Activated CD4-positive, alpha-beta memory T cell treated with anti-CD3 and anti-CD28 coated beads, Interleukin-2, amount 10 ng/mL, durations not matched to agents 7 days and 5 days (primary cell): ENCODE measurements at places on chromosomes 7 and 10. TPM values are rescaled to one million over a fixed set of nuclear protein-coding genes. Genes with fewer than 3 reads are reported as not detected.
A peak's percentile ranks its signal among the peaks of the same experiment; 100 is the strongest.

The PANK1 gene
- total RNA-seq: 4.7 TPM

The CCL24 gene
- not detected for total RNA-seq

GRCh38 chr7:47574482-47575329, 7.2 kb downstream of the TNS3 start:
- DNase-seq: no peak
- no peak overlapping the region for H3K27ac ChIP-seq
- peaks cover 3% of the 10 kb centered on the region for H3K27me3 ChIP-seq
- H3K4me1 ChIP-seq: no peaks in the 10 kb centered on the region
- no peak overlapping the region for H3K4me3 ChIP-seq

- no peak overlapping the region for H3K27ac ChIP-seq
- H3K27me3 ChIP-seq: peaks cover 3% of the 10 kb centered on the region
- peaks cover 5% of the 10 kb centered on the region for H3K4me1 ChIP-seq
- H3K36me3 ChIP-seq: no peaks in the 10 kb centered on the region
Observed at GRCh38 chr10:14016931-14017333, 313.8 kb downstream of the FRMD4A start.

The HECW1 gene
- not detected for total RNA-seq

GRCh38 chr10:87942884-87943527, 79.6 kb downstream of the PTEN start:
- H3K36me3 ChIP-seq: peaks cover 57% of the 10 kb centered on the region
- H3K4me3 ChIP-seq: no peak overlapping the region
- H3K4me1 ChIP-seq: peaks cover 2% of the 10 kb centered on the region
- H3K27me3 ChIP-seq: no peaks in the 10 kb centered on the region

GRCh38 chr10:129417870-129418269, 49.2 kb upstream of the MGMT start:
- H3K36me3 ChIP-seq: no peaks in the 10 kb centered on the region
- H3K27me3 ChIP-seq: no peaks in the 10 kb centered on the region
- no peak for DNase-seq
- no peaks in the 10 kb centered on the region for H3K4me1 ChIP-seq
- no peak overlapping the region for H3K4me3 ChIP-seq

GRCh38 chr10:131806646-131807317, 94.0 kb upstream of the PPP2R2D start:
- no peak overlapping the region for H3K27ac ChIP-seq
- no peaks in the 10 kb centered on the region for H3K27me3 ChIP-seq
- DNase-seq: no peak
- H3K36me3 ChIP-seq: no peaks in the 10 kb centered on the region

GRCh38 chr10:69359148-69359547, 57.6 kb downstream of the TACR2 start:
- H3K4me3 ChIP-seq: peak overlapping the region; percentile 8
- H3K27ac ChIP-seq: peak overlapping the region; percentile 80
- H3K4me1 ChIP-seq: peaks cover 56% of the 10 kb centered on the region
- no peak for DNase-seq

The CLDN3 gene
- total RNA-seq: not detected
